Muscle of arm (tissue), 14 donors: ENCODE measurements at places on chromosomes 4 and X. TPM values are rescaled to one million over a fixed set of nuclear protein-coding genes. Genes with fewer than 3 reads are reported as not detected.

Gene RTL9
- polyA plus RNA-seq: 1.2 TPM

- no peak for DNase-seq
These were observed 33.0 kb upstream of the TTC29 start for GRCh38 chr4:146978641-146979040.

Gene GPRASP1
- polyA plus RNA-seq: 13.9 TPM

Gene PASD1
- polyA plus RNA-seq: not detected

DNA sequence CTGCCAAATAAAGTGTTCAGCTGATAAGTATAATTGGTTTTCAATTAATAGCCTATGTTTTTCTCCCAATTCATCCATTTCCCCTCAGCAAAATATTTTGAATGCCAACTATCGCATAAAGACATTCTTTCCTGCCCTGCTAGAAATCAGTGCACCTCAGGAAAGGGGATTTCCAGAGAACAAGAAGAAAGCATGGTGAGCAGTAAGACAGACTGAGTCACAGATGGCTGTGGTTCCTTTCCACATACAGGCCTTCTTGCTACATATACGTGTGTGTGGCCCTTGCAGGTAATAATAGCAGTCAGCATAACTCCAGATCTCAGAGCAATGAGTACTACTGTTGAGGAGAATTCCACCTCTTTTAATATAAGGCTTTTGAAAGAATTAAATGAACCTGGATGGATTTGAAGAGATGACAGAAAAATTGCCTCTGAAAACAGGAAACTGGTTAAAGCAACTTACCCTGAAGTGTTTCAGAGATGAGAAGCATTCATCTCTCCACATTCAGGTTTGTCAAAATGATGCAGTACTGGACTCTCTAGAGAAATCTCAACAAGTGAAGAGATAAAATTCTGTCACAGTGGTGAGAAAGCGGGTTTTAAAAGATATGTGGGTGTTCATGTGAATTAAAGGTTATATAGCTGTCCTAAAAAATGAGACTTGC is 13.6 kb downstream of the GASK1B start:
- no peak for DNase-seq

Gene SLITRK2
- 0.48 TPM for polyA plus RNA-seq

- DNase-seq: no peak
These were observed 256.7 kb downstream of the FBXW7 start for GRCh38 chr4:152279234-152279566.

GRCh38 chr4:185849664-185850550 is 37.9 kb upstream of the SORBS2 start:
- DNase-seq: peak; percentile 12

- no peak for DNase-seq
These were observed 151.6 kb downstream of the LRBA start for GRCh38 chr4:150863456-150863855.

GRCh38 chr4:186144198-186144945 is 39.9 kb downstream of the FAM149A start:
- peak; percentile 67 for DNase-seq

DNA sequence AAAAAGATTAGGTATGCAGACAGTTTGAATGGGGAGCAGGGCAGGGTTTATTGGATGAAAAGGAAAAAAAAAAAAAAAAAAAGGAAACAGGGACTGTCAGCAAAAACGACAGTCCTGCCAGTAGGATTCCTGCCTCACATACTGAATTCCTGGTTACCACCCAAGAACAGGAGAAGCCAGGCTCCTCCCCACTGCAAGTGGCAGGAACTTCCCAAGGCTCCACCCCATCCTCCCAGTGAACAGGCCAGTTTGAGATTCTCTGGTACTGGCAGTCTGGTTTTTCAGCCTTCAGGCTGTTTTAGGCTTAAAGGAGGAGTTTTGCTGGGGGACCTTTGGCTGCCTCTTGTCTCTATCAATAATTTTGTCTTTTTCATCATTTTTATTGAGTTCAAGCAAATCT is 360.0 kb upstream of the CXorf51A start:
- DNase-seq: no peak

Gene CXXC4
- polyA plus RNA-seq: 2.5 TPM

- no peak for DNase-seq
These were observed 139.7 kb upstream of the MAMLD1 start for GRCh38 chrX:150223176-150224015.

Gene DUSP21
- polyA plus RNA-seq: not detected

Gene WDR13
- polyA plus RNA-seq: 107 TPM

Gene RAB41
- 0.64 TPM for polyA plus RNA-seq

GRCh38 chr4:8732681-8733243 is 138.9 kb downstream of the HMX1 start:
- no peak for DNase-seq

Gene PAGE2
- not detected for polyA plus RNA-seq

Gene HAUS3
- 17.5 TPM for polyA plus RNA-seq

Gene MAGEE1
- polyA plus RNA-seq: 3.8 TPM

Gene FOXR2
- not detected for polyA plus RNA-seq

- no peak for DNase-seq
These were observed 70.6 kb downstream of the TRAPPC11 start for GRCh38 chr4:183729430-183730328.

Gene HPGD
- polyA plus RNA-seq: 10.7 TPM

GRCh38 chr4:145034727-145035211 is 63.2 kb downstream of the ANAPC10 start:
- DNase-seq: no peak

Gene PRRG3
- polyA plus RNA-seq: 69.6 TPM

GRCh38 chr4:521636-522330 is 22.8 kb downstream of the PIGG start:
- no peak for DNase-seq

GRCh38 chr4:1979477-1980196 is 29.1 kb downstream of the NELFA start:
- no peak for DNase-seq

- DNase-seq: no peak
These were observed 276.3 kb upstream of the GALNT7 start for GRCh38 chr4:172892300-172892699.

DNA sequence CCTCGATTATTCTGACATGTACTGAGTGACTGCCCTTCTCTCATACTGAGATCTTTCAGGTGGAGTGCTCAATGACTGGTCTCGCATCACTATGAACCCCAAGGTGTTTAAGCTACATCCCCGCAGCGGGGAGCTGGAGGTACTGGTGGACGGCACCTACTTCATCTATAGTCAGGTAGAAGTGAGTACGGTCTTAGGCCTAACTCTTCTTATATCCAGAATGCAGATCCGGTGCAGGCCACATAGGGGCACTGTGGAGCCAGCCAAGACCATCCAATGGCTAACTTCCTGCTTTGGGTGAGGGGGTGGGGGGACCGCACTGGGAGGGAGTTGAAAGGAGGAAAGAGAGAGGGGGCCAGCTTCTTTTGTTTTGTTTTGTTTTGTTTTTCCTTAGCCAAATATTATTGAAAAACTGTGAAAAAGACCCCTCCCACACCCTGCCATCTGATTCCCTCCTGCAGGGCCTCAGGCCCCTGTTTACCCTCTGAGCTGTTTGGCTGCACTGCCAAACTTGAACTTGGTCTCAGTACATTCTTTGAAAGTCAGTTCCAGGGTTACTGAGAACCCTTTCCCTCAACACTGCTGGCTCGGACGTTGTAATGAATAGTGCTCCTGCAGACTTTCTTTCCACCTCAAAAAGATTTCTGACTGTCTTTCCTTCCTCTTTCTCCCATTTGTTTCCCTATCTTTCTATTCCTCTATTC is 16.2 kb downstream of the AWAT2 start:
- no peak for DNase-seq

DNA sequence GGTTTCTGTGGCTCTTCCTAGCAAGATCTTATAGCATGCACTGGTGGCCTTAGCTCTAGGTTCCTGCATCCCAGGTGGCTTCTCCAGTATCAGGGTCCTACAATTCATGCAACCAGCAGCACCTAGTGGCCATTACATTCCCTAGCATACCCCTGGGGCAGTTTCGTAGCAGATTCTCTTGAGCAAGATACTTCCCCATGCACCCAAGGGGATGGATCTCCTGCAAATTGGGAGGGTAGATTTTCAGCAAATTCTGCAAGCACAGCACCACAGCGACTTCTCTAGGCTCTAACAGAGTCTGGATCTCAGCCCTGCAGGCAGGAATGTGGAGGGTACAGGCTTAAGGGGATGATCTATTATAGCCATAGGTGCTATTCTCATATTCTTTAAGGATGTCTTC is 13.1 kb upstream of the SLC9B1 start:
- DNase-seq: no peak

DNA sequence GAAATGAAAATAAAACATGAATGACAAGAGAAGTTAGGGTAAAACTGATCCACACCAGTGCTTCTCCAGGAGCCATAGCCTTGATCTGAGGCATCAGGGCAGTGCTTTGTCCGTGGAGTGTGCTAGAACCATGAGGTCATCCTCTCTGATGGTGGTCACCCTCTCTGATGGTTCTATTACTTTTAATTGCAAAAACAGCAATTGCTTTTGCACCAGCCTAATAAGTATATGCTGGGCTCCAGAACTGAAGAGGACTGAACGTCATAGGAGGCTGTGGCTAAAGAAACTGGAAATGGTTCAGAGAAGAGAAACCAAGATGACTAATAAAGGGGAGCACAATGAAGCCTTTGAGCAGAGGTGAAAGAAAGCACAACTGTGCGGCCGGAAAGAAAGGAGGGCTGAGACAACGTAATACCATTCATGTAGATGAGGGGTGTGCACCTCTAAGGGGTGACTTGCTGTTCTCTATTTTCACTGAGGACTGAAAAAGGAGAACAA is 17.0 kb upstream of the TMEM154 start:
- DNase-seq: no peak

Gene F8
- polyA plus RNA-seq: 5.0 TPM

- DNase-seq: no peak
These were observed 17.4 kb upstream of the PWWP3B start for GRCh38 chrX:106150701-106151100.

DNA sequence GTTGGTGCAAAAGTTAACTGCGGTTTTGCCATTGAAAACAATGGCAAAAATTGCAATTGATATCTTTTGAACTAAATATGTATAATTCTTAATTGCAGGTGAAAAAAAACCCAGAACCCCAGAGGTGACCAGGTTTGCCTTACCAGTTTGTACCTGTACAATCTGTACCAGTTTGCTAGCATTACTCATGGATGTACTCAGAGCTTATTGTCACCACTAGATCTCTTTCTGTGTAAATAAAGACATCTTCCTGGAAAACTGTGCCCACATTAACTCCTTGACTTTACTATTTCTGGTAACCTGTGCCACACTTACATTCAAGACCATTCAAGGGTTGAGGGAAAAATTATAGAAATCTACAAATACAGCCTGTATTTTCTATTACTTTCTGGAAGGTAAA is 139.7 kb downstream of the ELOVL6 start:
- no peak for DNase-seq

Gene TLR7
- polyA plus RNA-seq: 0.70 TPM

- DNase-seq: no peak
These were observed 1330.5 kb upstream of the PABPC4L start for GRCh38 chr4:135532132-135532531.

DNA sequence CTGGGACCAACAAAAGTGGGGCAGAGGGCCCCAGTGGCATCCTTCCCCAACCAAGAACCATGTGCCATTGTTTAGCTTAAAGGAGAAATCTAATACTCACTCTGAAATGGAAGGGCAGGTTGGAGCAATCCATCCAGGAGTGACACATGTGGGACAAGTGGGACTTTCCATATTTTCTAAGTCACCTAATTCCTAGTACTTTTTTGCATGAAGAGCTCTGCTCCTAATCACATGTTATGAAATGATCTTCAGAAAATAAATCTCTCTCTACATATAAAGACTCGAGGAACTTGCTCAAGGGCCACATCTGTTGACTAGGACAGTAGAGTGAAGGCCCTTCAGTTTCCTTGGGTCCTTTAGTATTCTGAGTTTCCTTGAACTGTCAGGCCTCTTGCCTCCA is 2.5 kb downstream of the CYBB start:
- no peak for DNase-seq

DNA sequence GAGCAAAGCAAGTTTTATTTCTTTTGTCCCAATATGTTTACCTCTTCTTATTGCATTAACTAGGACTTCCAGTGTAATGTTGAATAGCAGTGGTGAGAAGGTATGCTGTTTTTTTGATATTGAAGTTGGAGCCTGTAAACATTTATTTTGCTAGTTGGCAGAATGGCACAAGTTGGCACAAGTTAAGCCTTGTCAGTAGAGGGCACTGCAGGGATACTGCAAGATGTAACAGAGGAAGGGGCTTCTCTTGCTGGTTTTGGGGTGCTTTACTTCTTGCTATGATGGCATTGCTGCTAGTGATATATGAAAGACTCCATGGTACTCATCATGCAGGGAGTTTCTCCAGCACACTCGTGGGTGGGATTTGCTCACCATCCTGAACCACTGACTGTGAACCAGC is 327.3 kb upstream of the ARX start:
- DNase-seq: no peak

- DNase-seq: peak; percentile 28
These were observed 66.0 kb downstream of the AASDH start for GRCh38 chr4:56321251-56321650.

DNA sequence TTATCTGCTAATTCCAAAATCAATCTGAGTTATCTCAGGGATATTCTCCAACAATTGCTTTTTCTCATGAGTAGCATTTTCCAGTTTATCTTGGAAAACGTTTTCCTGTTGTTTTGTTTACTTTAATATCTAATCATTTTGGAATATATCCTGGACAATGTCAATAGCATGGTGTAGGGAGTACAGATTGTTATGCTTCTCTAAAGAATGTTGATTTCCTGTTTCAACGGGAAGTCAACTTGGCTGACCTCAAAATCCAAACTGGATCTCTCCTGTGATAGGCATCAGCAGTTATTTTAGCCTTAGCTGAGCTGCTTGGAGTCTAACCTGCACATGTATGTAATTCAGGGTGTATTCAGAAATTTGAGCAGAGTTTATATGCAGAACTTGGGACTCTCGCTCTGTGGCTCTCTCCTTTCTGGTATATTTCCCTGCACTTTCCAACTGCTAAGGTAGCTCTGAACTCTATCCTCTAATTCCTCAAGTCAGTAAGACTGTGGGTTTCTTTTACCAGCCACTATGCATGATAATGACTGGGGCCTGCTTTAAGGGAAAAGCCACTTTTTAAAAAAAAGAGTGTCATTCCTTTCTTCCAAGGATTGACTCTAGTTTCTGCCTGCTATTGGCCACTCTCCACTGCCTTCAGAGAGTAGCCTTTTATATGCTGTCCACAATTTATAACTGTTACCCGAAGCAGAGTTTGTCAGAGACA is 7.7 kb downstream of the PRSS48 start:
- DNase-seq: no peak

Gene SORCS2
- 7.6 TPM for polyA plus RNA-seq
